ENCODE measurements at places on chromosomes 1 and 21.

DNA sequence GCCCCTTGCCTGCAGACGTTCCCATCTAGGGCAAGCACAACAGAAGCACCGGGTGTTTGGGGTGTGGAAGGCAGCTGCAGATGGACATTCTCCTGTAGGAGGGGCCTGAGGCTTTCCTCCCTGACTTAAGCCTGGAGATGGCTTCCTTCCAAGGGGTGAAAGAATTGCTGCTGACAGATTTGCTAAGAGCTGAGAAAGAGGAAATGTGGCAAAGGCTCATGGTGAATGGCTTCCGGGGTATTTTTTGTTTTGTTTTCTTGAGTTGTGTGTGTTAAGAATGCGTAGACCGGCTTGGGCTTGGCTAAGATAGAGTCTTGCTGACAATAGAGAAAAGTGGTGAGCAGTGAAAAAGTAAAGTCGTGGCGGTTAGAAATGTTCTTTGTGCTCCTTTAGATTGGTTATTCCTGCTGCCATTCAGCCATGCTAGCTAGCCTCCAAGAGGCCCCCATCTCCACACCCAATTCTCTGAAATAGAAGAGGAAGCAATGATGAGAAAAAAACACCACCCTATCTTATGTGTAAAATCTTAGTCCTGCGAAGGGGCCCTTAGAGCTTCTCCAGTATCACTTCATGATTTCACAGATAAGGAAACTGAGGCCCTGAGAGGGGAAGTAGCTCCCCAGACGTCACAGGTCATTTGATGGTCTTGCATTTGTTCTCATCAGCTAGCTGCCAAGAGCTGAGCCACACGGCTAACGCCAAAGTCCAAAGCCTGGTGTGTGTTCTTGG lies 36.9 kb downstream of the EIF2D start:
- no peak for DNase-seq
- H3K27ac ChIP-seq = no peak overlapping the region
- no peaks in the 10 kb centered on the region for H3K4me1 ChIP-seq
- H3K36me3 ChIP-seq = no peaks in the 10 kb centered on the region
- H3K27me3 ChIP-seq = no peaks in the 10 kb centered on the region

GRCh38 chr1:176199707-176200106 lies 7.4 kb downstream of the COP1 start:
- no peak overlapping the region for H3K4me3 ChIP-seq
- no peak for DNase-seq
- H3K4me1 ChIP-seq = no peaks in the 10 kb centered on the region
- no peaks in the 10 kb centered on the region for H3K27me3 ChIP-seq

DNA sequence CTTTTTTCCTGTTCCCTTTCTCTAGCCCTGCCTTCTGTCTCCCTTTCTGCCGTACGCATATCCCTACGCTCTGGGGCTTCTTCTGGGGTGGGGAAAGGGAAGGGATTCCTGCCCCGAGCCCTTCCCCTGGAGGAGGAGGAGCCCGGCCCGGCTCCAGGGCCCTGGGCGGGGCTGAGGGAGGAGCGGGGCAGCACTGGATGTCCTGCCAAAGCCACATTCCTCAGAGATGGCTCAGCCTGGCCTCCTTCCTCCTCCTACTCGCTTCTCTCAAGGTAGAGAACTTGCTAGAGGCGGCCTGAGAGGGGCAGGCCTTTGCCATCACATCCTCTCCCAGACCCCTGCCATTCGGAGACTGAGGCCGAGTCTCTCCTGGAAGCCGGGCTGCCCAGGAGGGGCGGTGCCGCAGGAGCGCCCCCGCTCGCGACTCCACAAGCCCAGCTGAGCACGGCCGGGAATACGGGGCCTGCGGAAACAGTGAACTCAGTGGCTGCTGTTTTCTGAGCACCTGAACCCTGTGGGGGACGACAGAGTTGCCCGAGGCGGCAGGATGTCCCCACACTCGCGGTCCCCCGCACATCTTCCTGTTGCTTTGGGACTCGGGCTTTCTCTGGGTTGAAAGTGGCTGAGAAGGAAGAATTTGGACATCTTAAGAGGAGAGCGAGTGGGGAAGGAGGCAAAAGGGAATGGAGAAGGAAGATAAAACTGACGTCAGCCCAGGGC lies 12.2 kb downstream of the ADAMTSL4 start:
- H3K4me1 ChIP-seq = peaks cover 7% of the 10 kb centered on the region
- peak; percentile 97 for DNase-seq
- H3K4me3 ChIP-seq = peak overlapping the region; percentile 72
- H3K27me3 ChIP-seq = no peaks in the 10 kb centered on the region
- H3K27ac ChIP-seq = peak overlapping the region; percentile 97
- H3K36me3 ChIP-seq = no peaks in the 10 kb centered on the region

DNA sequence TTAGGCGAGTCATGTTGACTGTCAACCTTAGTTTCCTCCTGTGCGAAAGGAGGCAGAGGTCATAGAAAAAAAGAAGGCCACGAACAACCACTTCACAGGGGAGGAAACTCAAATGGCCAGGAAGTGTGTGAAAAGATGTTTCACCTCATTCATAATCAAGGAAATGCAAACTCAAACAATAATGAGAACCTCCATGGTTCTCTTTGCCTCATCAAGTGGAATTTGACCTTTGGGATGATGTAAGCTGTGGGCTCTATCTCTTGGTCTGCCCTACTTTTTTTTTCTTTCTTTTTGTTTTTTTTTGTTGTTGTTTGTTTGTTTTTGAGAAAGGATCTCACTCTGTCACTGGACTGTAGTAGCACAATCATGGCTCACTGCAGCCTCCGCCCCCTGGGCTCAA lies 55.9 kb upstream of the GRHL3 start:
- no peaks in the 10 kb centered on the region for H3K4me1 ChIP-seq
- H3K27me3 ChIP-seq = no peaks in the 10 kb centered on the region
- H3K4me3 ChIP-seq = no peak overlapping the region
- H3K27ac ChIP-seq = no peak overlapping the region
